ENCODE measurements at places on chromosomes 2 and 18.

DNA sequence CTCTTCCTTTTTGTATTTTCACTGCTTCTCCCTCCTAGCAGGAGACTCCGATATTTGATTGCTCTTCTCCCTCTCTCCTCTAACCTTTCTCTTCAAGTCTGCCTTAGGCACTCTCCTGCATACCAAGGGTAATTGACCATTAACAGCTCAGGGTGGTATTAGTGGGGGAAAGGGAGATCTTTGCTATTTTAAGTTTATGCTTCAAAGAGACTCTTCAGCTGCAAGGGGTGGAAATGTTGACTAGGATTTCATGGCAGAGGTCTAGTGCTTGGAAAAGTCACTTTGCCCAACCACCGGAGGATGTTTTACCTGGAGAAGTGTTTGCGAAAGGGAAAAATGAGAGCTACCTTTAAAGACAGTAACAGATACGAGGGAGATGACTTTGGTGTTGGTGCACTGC lies 453.7 kb downstream of the SLC4A3 start:
- DNase-seq: no peak

DNA sequence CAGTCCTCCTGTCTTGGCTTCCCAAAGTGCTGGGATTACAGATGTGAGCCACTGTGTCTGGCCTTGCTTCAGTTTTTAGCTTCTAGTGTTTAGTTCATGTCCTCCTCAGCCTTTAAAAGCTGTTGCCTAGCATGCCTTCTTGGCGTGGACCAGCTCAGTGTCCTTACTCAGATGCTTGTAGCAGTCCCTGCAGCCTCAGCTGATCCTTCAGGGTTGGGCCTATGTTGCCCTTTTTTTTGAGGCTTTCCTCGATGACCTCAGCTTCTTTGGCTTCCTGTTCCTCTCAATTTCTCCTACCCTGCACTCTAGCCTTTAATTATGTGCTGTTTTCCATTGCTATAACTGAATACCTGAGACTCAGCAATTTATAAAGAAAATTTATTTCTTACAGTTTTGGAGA lies 57.7 kb downstream of the TANC1 start:
- peak; percentile 19 for DNase-seq

DNA sequence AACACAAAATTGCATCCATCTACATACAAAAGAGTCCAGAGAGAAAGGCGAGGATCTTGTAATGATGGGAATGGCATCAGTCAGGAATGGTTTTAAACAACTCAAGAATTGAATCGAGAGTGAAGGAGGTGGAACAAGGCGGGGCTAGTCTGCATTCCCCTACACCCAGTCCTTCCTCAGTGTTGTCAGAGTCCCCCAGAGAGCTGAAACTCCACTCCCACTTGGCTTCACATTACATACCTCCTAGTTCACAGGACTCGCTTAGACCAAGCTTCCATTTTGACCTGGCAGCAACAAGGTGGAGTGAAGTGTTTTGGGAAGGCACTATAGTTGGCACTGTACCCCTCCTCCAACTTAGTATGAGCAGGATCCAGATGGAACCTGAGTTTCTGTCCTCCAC lies 1273.5 kb upstream of the CRIM1 start:
- DNase-seq: no peak

DNA sequence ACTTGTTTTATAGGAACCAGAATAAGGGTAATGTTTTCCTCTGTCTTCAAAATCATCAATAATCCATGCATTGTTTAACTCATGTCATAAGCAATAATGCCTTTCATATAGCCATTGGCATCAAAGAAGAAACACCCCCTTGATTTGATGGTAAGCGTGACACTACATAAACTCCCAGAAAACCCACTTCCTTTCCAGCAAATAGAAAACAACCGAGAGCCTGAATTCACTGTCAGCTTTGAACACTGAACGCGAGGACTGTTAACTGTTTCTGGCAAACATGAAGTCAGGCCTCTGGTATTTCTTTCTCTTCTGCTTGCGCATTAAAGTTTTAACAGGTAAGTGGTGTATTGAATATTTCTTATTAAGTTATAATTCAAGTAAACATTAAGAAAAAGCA lies at the start of gene ICOS:
ICOS (plus strand) TSS at position 229 of the 400 bp plus-strand sequence; CDS start at position 281, 52 bp downstream.
- no peak for DNase-seq

DNA sequence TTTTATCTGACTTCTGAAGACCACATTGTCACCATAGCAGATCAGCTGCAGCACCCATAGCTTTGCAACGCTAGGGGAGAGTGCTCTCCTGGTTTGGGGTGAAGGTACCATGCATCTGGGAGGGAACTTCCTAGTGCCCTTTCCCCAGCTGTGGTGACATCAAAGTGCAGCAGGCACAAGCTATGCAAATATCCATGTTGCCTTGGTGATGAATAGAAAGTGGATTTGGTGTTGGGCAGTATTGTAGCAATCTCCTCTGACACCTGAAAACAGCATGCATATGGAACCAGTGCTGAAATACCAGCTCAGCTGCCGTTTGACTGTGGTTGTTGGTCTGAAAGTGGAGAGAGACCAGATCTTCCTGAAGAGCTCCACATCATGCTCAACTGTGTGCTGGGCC lies 37.1 kb downstream of the BCL2L11 start:
- DNase-seq: no peak
